ENCODE measurements at places on chromosomes 3 and 15. TPM values are rescaled to one million over a fixed set of nuclear protein-coding genes. Genes with fewer than 3 reads are reported as not detected.

Gene PARP16
- 5.1 TPM for polyA plus RNA-seq

Gene NPHP3
- polyA plus RNA-seq, result 12.3 TPM

DNA sequence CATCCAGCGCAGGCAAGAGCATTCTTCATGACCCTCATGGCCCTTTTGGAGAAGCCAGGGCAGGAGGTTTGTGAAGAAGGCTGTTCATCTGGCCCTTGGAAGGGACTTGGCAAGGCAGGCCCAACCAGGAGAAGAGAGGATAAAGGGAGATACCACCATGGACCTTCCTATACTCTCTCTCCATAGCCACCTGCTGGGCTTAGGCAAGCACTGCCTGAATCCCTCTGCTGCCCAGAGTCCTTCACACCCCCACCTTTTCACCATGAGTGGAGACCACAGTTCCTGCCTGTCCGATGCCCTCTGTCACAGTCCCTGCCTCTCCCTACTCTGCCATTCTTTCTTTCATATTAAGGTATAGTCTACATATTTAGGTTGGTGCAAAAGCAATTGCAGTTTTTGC lies 10.6 kb upstream of the SFMBT1 start:
- no peak for DNase-seq

DNA sequence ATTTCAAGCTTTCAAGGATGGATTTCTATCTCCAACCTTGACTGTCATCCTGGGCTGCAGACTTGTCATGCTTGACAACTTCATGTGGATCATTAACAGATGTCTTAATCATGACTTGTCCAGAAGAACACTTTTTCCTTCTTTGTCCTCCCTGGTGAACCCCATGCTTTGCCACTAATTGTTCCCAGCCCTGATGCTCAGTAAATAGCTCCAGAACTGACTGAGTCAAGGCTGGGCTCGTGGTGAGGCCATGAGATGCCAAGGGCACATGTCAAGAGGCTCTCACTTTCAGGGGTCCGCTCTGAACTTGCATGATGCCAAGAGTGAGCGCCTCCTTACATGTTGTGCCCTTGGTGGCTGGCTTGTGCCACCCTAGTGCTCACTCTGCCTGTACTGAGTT lies 48.9 kb upstream of the KY start:
- no peak for DNase-seq

- no peak for DNase-seq
Observed at GRCh38 chr15:58213587-58214338, 75.6 kb downstream of the AQP9 start.

GRCh38 chr3:131794766-131795388 lies 239.9 kb downstream of the CPNE4 start:
- DNase-seq, result no peak

Gene CEP19
- polyA plus RNA-seq, result 2.4 TPM

- DNase-seq, result no peak
Observed at GRCh38 chr15:66603301-66604179, 37.7 kb upstream of the LCTL start.

DNA sequence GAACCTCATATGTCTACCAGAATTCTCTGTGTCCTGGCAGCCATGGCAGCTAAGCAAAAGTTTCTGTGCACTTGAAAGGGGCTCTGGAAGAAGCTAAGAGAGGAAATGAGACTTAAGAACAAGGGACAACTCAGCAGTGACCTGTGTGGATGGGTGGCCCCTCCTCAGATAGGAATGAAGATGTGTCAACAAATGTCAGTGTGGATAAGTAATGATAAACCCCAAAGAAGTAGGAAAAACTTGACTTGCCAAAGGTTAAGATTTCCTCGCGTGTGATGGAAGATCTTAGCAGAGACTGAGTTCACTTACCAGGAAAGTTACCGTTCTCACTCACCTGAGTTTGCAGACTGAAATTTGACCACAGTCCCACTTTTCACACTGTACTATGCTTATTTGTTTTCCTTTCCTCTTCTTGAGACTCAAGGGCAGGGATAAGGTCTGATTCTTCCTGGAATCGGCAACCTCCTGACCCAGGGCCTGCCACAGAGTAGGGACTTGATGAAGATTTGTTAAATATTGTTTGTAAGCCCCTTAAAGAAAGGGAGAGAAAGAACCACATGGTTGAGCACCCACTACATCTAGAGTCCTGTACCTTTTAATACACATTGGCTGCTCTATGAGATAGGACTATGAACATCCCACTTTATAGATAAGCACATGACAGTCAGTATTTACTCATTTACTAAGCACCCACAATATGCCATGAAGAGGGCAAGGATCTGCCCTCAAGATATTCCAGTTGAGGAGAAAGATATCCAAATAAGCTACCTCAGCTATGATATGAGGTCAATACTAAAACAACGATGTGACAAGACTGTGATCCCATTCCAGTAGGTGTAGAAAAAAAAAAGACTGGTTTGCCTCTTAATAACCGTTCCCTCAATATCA lies 7.3 kb upstream of the HRH1 start:
- DNase-seq, result no peak

Gene KBTBD13
- not detected for polyA plus RNA-seq

Gene CCDC33
- polyA plus RNA-seq, result 0.26 TPM

DNA sequence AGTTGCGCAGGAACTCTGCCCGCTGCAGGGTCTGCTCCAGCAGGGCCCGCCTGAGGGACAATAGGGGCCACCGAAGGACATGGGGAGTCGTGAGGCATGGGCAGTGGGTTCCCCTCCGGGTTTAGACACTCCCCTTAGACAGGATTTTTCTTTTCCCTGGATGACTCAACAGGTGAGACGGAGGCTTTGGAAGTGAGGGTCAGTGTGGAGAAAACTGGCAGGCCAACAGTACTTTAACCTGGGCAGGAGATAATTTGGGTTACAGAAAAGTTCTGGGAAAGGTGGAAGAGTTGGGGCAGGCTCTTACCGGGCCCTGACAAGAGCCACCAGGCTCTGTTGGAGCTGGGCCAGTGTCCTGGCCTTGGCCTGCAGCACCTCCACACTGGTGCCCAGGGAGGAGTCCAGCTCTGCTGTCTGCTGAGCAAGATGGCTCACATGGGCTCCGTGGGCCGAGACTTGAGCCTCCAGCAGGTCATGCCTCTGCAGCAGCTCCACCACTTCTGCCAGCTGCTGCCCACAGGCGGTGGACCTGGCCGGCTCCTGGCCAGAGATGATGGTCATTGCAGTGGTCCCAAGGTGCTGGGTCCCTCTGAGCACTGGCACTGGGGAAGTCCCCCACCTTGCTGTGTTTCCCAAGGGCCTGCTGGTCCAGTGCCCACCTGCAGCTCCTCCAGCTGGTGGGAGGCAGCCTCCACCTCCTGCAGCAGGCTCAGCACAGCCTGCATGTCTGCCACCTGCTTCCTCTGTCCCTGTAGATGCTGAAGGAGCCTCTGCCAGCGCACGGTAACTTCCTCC lies 11.0 kb downstream of the SPTBN5 start:
- no peak for DNase-seq

DNA sequence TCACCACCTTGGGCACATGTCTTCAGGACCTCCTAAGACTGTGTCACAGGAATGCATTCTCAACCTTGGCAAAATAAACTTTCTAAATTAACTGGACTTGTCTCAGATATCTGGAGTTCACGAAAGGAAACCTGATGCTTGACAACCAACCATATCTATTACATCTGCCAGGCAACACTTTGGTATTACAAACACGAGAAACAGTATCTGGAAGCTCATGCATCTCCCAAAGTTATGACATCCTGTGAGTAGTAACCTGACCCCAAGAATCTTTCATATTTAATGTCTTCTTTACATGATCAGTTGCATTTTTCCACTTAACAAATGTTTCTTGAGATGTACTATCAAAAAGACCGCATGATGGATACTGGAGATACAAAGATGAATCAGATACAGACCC lies 465.3 kb upstream of the AGTR1 start:
- no peak for DNase-seq

Gene PIGZ
- 7.0 TPM for polyA plus RNA-seq

GRCh38 chr3:47910777-47911440 lies 105.3 kb downstream of the MAP4 start:
- peak; percentile 38 for DNase-seq

Gene ATG7
- 26.2 TPM for polyA plus RNA-seq

DNA sequence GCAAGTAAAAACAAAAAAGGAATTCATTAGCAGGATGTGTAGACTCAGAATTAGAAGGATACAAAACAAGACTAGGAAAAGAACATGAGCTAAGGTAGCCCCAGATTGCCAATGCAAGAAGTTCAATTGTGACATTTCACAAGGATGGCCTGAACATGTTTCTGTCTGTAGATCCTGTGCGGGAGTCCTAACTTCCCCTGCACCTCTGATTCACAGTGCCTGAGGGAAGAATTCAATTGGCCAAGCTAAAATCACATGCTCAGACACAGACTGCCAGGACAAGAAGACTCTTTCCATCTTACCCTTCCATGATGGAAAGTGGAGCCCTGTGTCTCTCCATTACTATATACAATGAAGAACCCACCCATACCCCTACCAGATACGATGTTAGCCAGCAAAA lies 251.5 kb downstream of the KCNH8 start:
- DNase-seq, result no peak

DNA sequence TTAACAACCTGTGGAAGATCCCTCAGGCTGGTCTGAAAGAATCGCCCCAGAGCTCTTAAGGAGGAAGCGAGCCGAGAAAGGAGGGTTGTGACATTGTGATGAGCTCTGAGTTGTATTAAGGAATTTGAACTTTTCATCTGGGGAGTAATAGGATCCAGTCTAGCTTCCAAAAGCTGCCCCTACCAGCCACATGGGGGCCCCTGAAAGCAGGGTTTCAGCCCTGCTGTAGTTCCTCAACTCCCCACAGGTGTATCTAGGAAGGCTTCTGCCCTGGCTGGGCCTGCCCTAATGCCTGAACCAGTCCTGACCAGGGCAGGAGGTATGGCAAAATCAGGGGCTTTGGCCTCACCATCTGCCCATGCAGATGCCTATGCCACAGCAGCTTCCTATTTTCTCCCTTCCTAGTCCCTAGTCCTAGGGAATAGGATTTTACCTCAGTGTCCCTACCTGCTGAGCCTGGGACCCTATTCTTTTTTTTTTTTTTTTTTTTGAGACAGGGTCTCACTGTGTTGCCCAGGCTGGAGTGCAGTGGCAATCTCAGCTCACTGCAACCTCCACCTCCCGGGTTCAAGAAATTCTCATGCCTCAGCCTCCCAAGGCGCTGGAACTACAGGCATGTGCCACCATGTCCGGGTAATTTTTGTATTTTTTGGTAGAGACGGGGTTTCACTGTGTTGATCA lies 5.0 kb upstream of the AP3S2 start:
- no peak for DNase-seq

DNA sequence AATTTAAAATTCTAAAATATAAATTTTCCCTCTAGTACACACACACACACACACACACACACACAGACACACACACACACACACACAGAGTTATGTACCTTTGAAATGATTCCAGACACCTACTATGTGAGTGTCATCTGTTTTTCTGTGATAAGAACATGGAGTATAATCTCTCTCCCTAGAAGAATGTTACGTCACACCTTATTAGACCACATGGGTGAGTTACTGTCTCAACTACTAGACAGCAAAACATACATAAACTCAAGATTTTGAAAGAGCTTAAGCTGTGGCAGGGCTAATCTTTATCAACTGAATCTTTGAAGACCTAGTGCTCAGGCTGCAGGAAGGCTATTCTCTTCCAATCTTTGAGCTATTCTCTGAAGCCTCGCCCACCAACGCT lies 385.9 kb upstream of the BCHE start:
- DNase-seq, result no peak

Gene PRTG
- polyA plus RNA-seq, result 1.1 TPM

- no peak for DNase-seq
Observed at GRCh38 chr3:187125319-187126031, 13.8 kb downstream of the RPL39L start.

DNA sequence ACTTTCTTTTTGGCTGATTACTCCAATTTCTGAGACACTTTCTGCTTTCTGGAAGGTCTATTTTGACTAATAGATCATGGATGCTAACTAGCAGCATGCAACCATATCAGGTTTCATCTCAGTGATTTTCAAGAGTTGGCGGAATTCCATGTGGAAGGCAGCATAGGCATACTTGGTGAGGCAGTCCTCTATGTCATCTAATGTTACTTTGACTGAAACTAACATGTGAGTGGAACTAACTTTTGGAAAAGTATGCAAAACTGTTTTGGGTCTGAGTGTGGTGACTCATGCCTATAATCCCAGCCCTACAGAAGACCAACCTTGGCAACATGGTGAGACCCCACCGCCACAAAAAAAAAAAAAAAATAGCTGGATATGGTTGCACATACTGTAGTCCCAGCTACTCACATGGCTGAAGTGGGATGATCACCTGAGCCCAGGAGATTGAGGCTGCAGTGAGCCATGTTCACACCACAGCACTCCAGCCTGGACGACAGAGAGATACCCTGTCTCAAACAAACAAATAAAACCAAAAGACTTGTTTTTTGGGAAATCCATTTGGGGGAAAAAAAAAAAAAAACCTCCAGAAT lies 1033.7 kb downstream of the ROBO1 start:
- DNase-seq, result no peak

Gene IGDCC3
- not detected for polyA plus RNA-seq
